Ovary (tissue), 10 donors: ENCODE measurements at places on chromosomes 12 and 14.
A peak's percentile ranks its signal among the peaks of the same experiment; 100 is the strongest.

- DNase-seq: no peak
Measured at GRCh38 chr14:32121536-32121935, 44.4 kb downstream of the ARHGAP5 start.

DNA sequence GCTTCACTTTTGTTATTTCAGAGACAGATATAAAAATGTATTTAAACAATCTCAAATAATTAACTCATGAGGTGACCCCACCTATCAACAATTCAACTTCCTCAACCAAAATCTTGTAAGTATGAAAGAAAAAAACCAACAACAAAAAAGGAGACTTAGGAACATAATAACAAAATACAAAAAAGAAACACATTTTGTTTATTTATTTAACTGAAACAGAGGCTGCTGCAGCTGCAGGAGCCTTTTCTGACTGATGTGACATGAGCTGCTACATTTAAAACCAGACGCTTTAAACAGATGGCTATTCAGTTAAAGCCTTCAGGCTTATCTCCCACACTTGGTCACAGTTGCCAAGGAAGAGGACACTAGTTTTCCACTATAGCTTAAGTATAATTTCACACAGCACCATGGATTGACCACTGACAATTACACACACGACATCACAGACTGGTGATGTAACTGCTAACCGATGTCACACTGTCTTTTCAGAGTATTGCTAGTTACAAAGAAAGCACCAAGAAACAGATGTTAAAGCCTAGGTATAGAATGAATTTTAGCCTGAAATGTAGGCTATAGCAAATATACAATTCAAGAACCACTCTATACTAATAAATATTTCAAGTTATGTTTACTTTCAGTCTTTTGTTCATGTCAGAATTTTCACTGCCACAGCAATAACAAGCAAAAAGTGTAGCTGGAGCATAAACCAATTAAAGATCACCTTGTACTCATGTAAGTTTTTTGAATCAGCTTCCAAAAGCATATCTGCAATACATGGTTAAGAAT lies 113.0 kb downstream of the MED13L start:
- no peak for DNase-seq

DNA sequence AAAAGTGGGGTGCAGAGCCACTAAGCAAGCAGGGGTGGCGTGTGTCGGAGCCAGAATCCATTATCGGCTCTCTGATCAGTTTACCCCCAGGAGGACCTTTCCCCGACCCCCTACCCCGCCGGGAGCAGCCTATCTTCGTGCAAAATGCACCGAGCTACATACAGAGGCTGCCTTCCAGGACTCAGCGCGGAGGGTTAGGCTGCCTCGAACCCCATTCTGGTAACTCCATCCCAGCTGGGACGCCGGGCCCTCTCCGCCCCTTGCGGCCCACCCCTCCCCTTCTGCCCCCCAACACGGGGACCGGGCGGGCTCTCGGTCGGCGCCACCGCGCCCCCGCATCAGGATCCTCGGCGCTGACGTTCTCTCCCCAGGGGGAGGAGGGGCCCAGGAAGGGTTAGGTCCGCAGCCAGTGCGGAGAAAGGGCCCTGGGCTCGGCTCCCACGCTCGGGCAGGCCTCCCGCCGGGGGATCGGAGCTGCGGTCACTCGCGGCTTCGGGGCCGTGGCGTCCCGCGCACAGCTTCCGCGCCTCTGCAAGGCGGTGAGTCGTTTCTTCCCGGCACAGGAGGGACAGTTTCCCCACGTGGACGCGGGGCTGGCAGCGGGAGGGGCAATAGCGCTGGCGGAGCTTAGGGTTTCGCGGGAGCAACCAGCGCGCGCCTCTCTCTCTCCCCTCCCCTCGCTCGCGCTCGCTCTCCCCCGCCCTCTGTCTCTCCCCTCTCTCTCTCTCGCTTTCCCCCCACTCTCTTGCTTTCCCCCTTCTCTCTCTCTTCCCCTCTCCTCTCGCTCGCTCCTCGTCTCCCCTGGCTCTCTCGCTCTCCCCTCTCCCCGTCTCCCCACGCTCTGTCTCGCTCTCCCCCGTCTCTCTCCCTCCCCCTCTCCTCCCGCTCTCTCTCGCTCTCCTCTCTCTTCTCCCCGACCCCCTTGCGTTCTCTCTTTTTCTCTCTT lies 12.5 kb upstream of the MAP3K9 start:
- DNase-seq: peak; percentile 75

DNA sequence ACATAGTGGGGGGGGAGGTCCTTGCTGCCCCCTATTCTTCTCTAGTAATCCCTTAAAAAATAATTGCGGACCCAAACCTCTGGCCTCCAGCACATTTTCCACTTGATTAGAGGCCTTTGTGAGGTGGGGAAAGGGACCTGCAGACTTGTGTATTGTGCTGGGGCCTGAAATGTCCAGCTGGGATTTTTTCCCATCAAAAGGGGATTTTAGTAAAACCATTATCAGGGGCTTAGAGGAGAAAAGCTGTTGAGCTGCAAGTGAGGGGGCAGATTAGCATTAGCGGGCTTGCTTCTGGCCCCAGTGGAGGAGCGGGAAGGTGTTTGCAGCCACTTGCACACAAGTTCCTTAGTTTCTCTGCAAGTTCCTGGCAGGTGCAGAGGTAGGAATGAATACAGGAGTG lies 13.9 kb downstream of the FBXL14 start:
- no peak for DNase-seq

DNA sequence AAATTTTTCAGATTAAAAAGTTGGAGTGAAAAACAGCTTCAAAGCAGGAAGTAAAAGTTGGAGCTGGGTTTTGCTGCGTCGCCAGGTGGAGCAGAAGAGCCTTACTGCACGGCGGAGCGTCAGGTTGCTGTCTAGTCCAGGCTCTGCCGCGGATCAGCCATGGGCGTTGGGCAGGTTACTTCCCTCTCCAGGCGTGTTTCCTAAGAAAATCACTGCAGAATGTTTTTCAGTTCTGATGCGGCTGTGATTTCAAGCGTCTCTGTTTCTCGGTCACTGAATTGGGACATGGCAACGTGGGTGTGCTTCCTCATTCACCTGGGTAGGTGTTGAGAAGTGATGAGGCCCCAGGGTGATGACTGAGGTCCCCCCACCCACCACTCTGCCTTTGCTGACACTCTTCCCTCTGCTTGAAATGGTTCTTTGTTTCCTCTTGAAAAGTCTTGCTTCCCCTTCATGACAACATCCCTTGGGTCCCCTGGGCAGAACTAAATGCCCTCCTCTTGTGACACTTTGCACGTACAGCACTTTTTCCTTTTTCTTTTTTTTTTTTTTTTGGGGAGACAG lies 7.6 kb downstream of the EVL start:
- DNase-seq: no peak

DNA sequence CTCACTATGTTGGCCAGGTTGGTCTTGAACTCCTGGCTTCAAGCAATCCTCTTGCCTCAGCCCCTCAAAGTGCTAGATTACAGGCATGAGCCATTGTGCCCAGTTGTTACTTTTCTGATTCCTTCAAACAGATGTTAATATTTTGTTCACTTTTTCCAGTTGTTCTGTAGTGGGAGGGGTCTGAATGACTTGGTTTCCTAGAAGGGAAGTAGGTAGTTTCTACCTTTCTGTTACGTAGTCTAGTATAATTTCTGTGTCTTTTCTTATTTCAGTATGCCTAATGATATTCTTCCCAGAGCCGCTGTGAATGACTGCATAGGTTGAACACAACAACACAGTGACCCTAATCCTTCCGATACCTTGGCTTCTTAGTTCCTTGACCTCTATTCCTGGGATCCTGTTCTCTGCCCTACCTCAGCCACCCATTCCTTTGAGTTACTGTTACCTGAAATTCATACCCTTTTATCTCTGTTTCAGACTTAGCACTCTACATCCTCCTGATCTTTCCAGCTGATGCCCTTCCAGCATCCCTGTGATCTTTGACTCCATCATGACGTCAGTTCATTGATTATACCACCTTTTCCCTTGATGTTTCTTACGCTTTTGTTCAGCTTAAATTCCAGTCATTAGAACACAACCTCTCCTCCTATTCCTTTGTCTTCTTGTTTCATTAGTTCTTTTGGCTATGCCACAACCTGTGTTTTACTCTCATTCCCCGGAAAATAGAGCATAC lies 33.3 kb downstream of the RCOR1 start:
- no peak for DNase-seq

- peak; percentile 82 for DNase-seq
Measured at GRCh38 chr14:33682760-33683159, 268.1 kb downstream of the EGLN3 start.

GRCh38 chr12:48815126-48816110 lies 2.9 kb upstream of the CACNB3 start:
- DNase-seq: peak; percentile 85

- DNase-seq: no peak
Measured at GRCh38 chr14:27184427-27184826, 586.6 kb upstream of the NOVA1 start.

DNA sequence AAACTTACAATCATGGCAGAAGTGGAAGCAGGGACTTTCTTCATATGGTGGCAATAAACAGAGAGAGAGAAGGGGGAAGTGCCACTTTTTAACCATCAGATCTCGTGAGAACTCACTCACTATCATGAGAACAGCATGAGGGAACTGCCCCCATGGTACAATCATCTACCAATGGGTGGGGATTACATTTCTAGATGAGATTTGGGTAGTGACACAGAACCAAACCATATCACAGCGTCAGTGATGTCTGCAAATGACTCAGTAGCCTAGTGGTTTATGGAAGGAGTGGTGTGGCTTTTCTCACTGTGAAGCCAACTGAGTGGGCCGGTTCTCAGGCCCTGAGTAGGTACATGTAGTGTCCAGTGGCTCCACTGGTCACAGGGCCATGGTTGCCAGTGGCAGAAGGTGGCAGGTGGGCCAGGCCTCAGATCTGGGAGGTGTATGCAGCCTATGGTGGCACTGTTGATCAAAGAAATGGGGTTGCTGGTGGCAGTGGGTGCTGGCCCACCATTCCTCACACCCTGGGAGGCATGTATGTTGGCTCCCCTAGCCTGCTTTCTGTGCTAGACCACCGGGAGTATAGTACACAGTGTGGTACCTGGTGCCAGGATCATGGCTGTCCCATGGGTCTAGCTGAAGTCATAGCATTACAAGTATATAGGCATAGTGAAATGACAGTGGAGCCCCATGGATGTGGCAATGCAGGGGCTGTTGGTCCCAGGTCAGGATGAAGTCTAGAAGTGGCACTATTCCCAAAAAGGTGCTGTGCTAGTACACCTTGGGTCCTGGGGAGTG lies 191.9 kb downstream of the NUBPL start:
- DNase-seq: no peak

DNA sequence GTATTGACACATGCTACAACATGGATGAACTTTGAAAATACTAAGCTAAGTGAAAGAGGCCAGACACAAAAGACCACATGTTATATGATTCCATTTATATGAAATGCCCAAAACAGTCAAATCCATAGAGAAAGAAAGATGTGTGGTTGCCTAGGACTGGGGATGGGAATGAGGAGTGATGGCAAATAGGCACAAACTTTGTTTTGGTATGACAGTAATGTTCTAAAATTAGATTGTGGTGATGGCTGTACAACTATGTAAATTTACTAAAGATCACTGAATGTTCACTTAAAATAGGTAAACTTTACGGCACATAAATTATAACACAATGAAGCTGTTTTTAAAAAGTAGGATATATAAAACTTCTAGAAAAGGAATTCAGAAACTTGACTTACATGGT lies 41.7 kb downstream of the PPP1R13B start:
- no peak for DNase-seq

DNA sequence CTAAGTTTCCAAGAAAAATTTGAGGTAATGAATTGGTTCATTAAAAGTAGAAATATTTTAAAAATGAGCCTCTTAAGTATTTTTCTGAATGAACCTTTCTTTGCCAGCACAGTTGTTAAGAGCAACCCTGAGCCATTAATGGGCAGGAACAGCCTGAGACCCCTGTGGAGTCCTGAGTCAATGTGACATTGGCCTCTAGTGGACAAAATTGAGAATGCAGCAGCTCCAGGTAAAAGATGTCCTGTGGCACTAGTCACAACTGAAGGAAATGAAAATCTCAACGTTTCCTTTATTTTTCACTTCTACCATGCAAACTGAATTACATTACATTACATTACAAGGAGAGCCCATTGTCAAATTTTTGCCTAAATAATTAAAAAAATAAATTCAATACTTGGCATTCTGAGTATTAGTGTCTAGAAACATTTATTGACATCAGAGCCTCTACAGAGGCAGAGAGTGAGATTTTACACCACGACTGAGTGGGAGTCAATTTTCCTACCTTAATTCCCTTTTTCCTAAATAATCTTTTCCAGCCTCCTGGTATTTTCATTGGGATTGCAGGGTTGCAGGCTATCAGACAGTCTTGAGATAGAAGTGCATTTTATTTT lies 135.7 kb downstream of the PPM1H start:
- peak; percentile 54 for DNase-seq

DNA sequence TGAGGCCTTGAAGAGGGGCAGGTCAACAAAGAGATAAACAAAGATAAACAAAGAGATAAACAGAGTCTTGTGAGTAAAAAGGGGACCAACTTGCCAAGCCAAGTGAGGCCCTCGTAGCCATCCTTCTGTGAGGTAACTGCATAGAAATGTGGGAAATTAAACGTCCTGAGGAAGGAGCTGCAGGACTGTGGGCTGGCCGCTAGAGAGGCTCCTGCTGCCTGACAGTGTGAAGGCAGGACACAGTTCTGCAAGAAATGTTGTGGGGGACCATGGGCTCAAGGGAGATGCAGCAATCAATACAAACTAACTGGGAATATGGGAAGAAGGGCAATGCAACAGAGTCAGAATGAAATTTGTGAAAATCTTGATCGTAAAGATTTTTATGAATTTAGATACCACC lies 91.9 kb downstream of the SLC8A3 start:
- DNase-seq: no peak

GRCh38 chr12:45324391-45324790 lies 108.5 kb downstream of the ANO6 start:
- DNase-seq: no peak

DNA sequence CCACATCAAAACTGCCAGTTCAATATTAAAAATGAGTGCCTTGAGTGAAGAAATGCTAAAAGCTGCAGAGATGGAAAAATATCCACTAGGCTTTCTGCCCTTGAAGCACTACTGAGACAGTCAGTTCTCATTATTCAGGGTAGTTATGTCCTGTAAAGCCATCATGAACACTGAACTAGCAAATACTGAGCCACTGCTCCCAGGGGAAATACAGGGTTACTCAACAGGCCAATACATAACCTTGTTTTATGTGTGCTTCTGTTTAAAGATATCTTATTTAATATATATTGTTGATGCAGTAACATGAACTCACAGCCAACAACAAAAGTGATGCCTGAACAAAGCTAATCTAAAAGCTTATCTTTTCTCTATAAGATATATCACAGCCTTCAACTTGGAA lies 3.3 kb downstream of the RAD52 start:
- DNase-seq: no peak

DNA sequence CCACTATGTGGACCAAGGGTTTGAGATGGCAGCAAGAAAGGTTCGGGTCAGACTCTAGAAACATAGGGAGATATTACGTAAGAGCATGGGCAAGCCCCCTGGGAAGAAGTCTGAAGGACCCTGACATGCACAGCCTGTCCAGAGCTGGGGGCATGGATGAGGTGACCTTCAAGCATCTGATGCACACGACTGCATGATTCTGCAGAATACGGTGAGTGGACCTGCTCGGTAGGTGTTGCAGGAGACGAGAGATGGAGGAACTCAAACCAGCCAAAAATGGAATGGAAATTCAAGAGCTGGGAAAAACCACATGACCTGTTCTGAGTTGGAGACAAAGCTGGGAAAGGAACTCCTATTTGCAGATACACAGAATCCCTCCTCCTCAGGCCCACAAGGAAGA lies 43.6 kb downstream of the ANO2 start:
- DNase-seq: no peak

GRCh38 chr14:104980611-104981531 lies 2.7 kb upstream of the AHNAK2 start:
- DNase-seq: peak; percentile 12
